ENCODE measurements at places on chromosomes 16 and 17.

DNA sequence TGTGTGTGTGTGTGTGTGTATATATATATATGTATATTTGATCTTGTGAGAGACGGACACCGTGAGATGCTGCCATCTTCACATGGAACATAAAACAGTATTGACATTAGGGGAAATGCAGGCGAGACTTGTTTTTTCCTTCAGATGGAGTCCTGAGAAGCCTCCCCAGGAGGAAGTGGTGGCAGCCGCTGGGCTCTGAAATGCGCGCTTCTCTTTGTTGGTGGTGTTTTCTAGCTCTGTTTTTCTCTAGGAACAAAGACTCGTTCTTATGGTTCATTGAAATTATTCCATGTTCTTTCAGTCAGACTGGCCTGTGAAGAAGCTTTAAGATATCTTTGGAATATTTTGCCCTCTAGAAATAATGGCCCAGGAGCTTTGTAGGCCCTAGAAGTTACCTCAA, 32.9 kb downstream of the SNX29 start:
- DNase-seq = no peak

DNA sequence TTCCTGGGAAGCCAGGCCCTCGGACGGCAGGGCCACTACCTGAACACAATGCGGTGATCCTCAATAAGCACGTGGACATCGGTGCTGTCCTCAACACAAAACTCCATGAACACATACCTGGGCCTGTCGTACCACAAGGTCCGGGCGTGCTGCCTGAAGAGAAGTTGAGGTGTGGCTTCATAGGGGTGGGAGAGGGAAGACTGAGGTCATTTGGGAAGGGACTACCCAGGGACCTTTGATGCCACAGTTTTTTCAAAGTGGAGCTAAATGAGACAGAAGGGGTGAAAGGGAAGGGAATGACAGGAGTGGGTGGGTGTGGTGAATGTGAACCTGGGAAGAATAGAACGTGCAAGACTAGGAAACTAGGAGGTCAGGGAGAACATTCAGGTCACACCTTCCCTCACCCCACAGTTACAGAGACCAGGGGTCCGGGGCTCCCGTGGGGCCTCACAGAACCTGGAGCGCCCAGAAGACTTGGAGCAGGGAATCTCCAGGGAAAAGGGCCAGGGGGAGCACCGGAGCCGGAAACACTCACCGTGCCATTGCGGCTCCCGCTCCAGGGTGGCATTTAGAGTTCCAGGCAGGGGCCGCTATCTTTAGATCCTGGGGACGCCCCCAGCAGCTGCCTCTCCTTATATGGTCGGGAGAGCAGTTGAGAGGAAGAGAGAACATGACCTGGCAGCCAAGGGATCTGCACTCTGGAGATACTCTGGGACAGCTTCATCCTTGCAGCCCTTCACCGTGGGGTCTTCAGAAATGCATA, at the start of gene PTGES3L:
PTGES3L (minus strand) TSS at position 570 of the 763 bp plus-strand sequence; CDS start at position 543, 27 bp downstream.
- no peak for DNase-seq

DNA sequence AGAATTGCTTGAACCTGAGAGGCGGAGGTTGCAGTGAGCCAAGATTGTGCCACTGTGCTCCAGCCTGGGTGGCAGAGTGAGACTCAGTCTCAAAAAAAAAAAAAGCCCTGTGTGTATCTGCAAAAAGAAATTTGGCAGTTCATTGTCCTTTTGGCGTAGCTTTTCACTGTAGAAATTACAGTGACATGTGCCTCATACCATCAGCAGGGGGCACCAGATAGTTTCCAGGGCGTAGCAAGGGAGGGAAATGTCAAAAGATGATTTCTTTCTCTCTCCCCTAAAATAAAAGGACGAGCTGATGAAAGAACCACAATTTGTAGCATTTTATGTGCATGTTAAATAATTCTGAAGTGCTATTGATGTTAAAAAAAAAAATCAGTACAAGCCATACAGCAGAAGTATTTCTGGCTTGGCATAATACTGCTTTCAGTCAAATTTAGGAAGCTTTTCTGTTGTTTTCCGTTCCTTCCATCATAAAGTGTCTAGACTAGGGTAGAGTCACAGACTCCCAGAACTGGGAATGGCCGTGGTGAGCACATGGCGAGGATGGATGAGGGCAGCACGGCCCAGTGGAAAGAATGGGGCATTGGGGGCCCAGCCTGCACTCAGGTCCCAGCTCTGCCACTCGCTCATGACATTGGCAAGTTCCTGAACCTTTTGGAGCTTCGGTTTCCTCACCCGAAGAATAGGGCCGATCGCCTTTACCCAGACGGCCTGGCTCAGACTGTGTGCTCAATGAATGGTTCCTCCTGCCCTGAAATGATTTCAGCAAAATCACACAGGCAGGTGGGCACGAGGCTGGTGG, 59.8 kb upstream of the RPH3AL start:
- DNase-seq = peak; percentile 13

DNA sequence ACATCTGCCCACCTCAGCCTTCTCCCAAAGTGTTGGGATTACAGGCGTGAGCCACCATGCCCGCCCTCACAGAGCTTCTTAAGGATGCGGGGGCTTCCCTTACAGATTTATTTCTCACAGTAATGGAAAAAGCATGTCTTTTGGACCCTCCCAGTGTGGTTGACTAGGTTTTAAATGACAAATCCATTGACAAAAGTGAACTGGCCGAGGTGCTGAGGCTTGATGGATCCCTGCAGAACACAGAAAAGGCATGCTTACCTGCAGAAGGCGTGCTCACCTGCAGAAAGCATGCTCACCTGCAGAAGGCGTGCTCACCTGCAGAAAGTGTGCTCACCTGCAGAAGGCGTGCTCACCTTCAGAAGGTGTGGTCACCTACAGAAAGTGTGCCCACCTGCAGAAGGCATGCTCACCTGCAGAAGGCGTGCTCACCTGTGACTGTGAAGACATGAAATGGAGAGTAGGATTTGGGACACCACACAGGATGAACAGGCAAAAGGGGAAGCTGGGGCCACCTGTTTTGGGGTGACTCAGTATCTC, 15.1 kb upstream of the BBS2 start:
- no peak for DNase-seq

DNA sequence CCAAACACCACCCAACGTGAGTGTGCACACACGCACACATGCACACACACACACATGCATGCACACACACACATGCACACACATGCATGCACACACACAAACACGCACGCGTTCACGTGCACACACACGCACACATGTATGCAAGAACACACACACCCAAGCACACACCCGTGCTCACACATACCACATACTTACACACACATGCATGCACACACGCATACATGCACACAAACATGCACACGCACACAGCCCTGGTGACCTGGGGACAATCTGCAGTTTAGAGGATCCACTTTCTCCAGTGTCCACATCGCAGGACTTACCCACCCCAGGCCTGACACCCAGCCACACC, 6.2 kb downstream of the USH1G start:
- no peak for DNase-seq

GRCh38 chr16:50474138-50474537, 74.1 kb upstream of the NKD1 start:
- DNase-seq = no peak

- DNase-seq = no peak
Measured at GRCh38 chr17:3222505-3222904, 15.0 kb downstream of the OR1A1 start.

GRCh38 chr16:84003038-84003437, 35.0 kb downstream of the NECAB2 start:
- DNase-seq = no peak

DNA sequence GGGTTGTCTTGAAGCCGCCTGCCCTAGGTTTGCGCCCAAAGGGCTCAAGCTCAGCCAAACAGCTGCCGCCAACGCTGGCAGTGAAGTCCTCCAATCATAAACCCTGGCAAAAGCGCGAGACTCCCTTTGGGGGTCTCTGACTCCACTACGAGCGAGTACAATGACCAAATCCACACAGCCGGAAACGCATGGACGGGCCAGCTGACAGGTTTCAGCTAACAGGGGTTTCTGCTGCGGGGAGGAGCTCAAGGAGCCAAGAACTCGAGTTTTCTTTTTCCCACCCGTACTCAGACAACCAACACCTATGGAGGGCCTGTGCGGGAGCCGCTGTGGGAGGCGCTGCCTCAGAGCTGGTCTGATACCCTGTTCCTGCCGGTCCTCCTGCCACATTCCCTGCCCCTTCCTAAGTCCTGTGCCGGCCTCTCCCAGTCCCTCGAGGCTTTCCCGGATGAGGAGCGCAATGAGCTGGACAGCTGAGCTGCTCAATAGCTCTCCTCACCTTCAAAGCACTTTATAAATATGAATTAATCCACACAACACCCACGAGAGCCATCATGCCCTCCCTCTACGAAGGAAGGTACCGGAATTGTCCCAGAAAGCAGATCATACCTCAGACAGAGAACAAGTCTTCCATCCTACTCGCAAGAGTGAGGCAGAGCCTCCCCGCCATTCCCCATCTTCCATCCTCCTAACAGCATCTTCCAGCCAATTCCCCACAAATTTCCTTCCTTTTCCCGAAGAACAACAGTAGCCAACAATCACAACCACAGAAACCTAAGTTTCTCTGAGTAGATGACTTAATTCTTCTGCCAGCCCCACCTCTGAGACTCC, 6.1 kb downstream of the ABR start:
- no peak for DNase-seq
